NCI-H510A treated with DMSO at 0.1 percent for 48 hours (cell line): ENCODE measurements at places on chromosomes 12 and 14.

DNA sequence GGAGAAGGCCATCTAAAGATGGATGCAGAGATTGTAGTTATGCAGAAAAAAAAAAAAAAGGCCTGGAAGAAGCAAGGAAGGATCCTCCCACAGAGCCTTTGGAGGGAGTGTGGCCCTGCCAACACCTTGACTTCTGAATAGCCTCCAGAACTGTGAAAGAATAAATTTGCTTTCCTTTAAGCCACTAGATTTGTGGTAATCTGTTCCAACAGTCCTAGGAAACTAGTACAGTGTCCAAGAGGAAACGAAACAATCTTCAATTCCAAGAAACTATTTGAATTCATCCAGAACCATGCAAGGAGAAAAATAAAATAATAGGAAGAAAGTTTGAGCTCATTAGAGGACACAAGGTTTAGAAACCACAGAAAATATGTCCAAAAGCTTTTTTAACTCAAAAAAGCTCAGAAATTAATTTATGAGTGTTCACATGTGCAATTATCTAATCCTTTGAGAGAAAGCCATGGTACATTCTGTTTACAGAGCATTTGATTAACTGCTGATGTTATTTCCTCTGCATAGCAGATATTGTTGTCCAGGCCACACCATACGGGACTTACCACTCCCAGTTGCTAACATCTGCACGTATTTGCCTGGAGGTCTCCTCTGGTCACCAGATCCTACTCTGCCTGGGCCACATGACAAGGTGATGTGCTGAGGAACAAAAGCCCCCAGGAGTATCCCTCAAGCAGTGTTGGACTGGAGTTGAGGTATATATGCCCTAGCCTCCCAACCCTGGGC lies 30.0 kb upstream of the STAB2 start:
- DNase-seq: no peak

DNA sequence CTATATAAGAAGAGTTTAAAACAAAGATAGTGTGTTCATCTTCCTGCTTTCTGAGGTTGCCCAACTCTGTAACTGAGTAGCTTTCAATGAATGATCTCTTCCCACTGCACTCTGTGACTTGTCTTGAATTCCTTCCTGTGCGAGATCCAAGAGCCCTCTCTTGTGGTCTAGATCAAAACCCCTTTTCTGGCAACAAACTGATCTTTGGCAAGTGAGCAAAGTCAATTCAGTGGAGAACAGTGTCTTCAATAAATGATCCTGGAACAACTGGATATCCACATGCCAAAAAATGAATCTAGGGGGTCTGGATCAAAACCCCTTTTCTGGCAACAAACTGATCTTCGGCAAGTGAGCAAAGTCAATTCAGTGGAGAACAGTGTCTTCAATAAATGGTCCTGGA lies 8.5 kb downstream of the CFAP54 start:
- no peak for DNase-seq

DNA sequence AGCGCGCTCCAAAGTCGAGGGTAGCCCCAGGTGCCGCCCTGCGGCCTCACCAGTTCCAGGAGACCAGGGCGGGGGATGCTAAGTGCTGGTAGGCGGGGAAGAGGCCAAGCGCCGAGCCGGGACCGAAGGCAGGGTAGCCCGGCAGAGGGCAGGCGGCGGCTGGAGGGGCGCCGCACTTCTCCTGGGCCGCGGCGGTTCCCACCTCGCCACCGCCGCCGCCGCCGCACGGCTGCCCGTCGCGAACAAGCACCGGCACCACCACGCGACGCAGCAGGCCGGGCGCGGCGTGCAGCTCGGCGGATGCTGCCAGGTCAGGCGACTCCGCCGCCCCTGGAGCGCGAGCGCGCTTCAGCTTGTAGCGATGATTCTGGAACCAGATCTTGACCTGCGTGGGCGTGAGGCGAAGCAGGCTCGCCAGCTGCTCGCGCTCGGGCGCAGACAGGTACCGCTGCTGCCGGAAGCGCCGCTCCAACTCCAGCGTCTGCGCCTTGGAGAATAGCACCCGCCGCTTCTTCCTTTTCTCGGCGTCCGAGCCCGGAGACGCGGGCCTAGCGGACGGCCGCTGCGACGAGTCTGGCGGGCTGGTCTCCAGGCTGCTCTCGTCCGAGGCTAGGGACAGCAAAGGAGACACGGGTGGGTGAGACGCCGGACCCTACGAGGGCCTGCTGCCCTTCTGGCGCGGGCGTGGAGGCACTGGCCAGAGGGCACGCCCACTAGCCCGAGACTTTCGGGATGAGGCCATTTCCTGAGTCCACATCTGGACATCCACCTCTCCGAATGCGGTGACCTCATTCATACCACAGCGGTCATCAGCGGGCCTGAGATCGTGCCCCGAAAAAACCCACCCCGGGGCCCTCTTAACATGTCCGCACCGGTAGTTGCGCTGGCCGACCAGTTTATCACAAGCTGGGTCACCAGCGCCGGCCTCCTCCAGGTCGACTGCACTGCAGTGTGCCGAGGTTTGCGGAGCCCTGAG lies 1.3 kb downstream of the NKX2-8 start:
- DNase-seq: peak; percentile 50

DNA sequence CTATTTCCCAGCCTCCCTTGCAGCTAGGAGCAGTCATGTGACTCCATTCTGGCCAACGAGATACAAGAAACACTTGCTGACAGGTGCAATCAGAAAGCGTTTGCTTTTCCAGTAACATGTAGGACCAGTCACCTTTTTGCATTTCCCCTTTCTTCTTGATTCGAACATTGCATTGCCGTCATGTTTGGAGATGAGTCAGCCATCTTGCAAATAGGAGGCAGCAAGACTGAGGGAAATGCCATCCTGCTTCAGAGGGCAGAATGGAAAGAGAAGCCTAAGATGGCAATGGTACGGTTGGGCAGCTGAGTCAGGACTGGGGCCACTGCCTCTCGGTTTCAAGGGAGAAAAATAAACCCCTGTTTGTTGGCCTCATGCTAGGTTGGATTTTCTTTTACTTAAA lies 34.5 kb upstream of the GPR132 start:
- no peak for DNase-seq

DNA sequence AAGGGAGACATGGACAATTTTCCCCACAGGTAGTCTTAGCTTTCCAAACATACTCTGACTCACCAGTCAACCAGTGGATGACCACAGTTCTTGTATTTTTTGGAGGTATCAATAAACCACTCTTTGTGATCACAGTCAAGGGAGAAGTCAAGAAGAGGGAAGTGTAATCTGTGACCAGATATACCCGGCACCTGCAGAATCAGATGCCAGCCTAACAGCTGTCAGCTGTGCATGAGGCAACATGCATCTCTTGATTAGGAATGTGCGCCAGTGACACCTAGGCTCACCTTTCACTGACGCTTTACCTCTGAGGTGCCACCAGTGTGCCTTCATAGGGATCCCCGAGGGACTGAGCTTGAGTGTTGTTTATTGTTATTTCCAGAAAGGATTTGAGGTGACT lies 20.0 kb downstream of the PROX2 start:
- DNase-seq: peak; percentile 50

- DNase-seq: no peak
Measured at GRCh38 chr12:77133566-77133965, 68.2 kb upstream of the E2F7 start.

DNA sequence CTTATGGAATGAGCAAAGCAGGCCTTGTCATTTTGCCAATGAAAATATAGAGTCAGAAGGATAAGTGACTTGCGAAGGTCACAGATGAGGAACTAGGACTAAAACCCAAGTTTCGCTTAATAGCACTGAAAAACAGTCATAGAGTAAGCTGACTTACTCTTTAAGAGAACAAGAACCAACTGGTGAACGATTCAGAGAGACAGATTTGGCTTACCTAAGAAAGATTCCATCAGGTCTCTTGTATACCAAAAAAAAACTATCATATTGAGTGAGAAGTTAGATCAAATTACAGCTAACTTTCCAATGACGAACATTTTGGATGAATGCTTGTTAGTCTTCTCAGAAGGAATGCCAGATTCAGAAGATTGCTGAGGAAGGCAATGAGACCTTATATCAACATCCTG lies 74.2 kb downstream of the ZFC3H1 start:
- no peak for DNase-seq

GRCh38 chr14:24741871-24742270 lies 107.9 kb upstream of the GZMB start:
- no peak for DNase-seq

GRCh38 chr12:8572507-8572906 lies 31.8 kb upstream of the CLEC4E start:
- no peak for DNase-seq

DNA sequence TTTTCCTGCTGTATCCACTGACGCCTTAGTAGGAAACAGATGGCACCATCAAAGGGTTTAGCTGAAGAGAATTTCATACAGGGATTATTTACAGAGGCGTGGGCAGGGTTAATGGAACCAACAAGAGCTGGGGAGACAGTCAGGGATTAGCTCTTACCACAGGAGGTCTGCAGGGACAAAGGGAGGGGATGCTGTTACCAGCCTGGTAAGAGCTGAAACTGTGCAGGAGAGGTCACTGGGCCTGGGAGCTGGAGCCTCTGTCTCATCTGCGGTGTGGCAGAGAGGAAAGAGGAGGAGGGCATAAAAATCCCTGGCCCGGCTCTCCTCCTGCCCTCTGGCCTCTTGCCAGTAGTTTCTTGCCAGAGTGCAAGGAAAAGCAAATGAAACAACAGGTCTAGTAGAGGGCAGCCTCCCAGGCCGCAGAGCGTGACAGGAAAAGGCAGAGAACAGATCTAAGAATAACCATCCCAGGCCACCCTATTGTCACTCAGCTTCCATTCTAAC lies 18.9 kb upstream of the POC1B start:
- DNase-seq: peak; percentile 91

GRCh38 chr14:105860615-105861580 lies 334.5 kb downstream of the TMEM121 start:
- no peak for DNase-seq

DNA sequence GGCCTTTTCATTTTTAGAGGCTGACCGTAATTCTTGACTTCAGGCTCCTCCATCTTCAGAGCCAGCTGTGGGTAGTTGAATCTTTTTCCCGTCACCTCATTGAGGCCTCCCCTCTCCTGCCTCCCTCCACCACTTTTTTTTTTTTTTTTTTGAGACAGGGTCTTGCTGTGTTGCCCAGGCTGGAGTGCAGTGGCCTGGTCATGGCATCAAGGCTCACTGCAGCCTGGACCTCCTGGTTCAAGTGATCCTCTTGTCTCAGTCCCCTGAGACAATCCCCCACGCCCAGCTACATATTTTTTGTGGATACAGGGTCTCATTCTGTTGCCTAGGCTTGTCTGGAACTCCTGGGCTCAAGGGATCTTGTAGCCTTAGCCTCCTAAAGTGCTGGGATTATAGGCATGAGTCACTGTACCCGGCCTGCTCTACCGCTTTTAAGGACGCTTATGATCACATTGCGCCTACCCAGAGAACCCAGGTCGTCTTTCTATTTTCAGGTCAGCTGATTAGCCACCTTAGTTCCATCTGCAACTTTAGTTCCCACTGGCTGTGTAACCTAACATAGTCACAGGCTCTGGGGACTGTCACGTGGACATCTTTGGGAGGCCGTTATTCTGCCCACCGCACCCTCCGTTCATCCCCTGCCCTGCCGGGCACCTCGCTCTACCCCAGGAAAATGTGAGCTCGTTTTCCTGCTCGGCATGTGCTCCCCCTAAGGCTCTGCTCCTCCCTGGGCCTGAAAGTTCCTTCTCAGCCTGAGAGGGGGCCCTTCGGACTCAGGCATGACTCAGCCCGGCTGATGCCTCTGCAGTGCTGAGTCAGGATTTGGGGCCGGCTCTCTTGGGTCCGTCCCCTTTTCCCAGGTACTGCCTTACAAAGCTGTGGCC lies 13.4 kb downstream of the TNFAIP2 start:
- DNase-seq: no peak

GRCh38 chr12:113171543-113171942 lies 13.7 kb downstream of the DDX54 start:
- DNase-seq: no peak

- no peak for DNase-seq
Measured at GRCh38 chr12:114638790-114639435, 45.1 kb downstream of the TBX3 start.

GRCh38 chr12:122349078-122349477 lies 73.4 kb downstream of the CLIP1 start:
- DNase-seq: no peak

DNA sequence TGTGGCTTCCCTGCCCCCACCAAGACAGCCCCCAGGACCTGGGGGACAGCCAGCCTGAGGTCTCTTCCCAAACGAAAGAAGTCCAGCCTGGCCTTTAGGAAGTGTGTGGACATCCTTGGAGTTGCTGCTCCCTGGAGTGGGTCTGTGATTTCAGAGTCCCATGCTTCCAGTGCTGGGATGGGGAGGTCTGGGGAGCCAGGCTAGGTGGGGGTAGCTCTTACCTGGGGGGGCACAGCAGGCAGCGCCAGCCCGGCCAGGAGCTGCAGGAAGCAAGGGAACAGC lies 509 bp downstream of the PGF start:
- no peak for DNase-seq

DNA sequence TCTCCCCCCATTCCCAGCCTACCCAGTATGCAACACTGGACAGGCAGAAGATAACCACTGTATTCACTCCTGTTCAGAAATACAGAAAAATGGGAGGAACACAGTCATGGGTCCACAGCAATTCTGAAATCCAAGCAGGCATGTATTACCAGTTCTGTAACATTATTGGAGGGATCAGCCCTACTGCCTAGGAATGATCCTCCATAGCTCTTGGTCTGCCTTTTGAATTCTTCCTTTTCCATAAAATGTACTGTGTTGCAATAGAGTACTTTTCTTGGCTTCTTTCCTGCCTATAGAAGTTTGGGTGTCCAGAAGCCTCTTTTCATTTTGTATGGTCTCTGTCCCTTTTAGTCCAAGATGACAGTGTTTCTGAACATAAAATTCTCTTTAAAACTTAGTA lies 46.5 kb downstream of the SPATS2 start:
- no peak for DNase-seq

DNA sequence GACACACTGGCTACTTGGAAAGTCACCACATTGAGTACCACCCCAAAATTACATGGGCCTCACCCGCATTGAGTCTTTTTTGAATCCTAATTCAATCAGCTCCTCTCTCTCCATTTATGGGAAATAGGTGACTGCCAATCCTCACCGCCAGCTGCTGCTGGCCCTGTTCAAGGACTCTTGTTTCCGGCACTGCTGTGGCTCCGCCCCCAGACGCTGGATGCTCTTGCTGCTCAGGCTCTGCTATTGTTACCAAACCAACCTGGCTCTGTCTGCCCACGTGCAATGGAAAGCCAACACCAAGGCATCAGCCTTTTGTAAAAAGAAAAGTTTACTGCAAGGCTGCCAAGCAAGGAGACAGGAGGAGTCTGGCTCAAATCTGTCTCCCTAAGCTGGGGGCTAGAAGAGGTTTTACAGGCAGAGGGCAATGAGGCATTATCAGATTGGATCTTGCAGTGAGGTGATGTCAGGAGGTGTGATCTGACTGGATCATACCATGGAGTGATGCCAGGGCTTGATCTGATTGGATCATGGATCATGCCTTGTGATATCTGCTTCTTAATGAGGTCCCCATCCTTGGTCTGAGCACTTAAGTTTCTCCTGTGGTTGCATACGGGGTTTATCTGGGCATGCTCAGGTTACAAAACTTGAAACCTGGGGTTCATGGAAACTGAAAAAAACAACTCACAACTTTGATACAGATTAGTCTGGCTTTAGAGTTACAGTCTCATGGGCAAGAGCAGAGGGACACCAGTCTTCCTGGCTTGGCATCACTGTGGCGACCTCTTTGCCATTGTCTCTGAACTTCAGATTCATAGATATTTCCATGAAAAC lies 117.1 kb upstream of the SLC35F4 start:
- DNase-seq: peak; percentile 62
